ENCODE measurements at places on chromosomes 4 and X. TPM values are rescaled to one million over a fixed set of nuclear protein-coding genes. Genes with fewer than 3 reads are reported as not detected.

DNA sequence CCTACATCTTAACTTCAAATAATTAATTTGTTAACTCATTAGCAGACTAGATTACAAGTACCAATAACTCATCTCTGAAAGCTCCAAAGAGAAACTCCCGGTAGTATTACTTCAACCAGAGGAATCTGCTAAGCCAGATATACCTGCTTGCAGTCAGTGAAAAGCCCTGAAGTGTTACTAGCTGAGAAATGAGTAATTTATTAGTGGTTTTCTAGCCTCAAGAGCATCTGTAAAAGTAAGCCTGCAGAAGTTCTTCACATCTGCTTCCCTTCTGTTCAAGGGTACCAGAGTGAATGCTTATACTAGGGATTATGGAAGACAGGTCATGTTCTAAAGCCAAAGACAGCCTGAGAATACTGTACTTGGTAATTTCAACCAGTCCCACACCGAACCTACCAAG is 34.7 kb downstream of the IRS4 start:
- H3K36me3 ChIP-seq: no peaks in the 10 kb centered on the region
- DNase-seq: no peak
- no peak overlapping the region for H3K4me3 ChIP-seq
- H3K27ac ChIP-seq: no peak overlapping the region

GRCh38 chrX:2719774-2720447 is 28.8 kb downstream of the CD99 start:
- H3K27ac ChIP-seq: no peak overlapping the region
- no peaks in the 10 kb centered on the region for H3K4me1 ChIP-seq
- no peak for DNase-seq
- no peak overlapping the region for H3K4me3 ChIP-seq
- H3K27me3 ChIP-seq: no peaks in the 10 kb centered on the region

DNA sequence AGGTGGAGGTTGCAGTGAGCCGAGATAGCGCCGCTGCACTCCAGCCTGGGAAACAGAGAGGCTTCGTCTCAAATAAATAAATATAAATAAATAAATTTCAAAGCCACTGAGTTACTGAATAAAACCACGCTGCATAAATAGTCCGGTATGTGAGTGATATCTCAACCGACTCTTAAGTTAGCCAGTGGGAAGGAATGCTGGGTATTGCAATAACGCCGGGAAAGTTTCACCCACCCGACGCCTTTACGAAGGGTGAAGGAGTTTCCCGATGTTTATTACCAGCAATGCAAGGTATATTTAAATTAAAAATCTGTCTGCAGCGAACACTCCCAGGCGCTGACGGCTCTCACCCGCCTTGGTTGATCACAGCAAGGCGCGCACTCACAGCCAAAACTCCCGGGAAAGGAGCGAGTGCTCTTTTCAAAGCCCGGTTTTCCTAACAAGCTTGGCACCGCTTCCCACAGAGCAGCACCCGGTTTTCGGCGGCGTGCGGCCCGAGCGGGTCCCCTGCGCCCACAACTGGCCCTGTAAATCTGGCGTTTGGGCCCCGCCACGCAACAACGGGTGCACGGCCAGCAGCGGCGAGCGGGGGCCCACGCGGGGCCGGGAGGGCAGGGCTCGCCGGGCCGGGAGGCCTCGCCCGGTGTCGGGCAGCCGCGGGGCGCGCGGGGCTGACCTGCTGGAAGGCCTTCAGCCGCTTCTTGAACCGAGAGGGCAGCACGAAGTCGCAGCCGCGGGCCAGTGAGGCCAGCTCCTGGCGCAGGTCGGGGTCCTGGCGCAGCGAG is 13.7 kb downstream of the PPP2R3B start:
- H3K36me3 ChIP-seq: no peaks in the 10 kb centered on the region
- no peak overlapping the region for H3K27ac ChIP-seq
- no peaks in the 10 kb centered on the region for H3K27me3 ChIP-seq
- H3K4me3 ChIP-seq: no peak overlapping the region

GRCh38 chr4:71456841-71457240 is 118.0 kb downstream of the SLC4A4 start:
- H3K4me1 ChIP-seq: no peaks in the 10 kb centered on the region
- H3K27me3 ChIP-seq: no peaks in the 10 kb centered on the region
- no peak overlapping the region for H3K27ac ChIP-seq
- no peak overlapping the region for H3K4me3 ChIP-seq

DNA sequence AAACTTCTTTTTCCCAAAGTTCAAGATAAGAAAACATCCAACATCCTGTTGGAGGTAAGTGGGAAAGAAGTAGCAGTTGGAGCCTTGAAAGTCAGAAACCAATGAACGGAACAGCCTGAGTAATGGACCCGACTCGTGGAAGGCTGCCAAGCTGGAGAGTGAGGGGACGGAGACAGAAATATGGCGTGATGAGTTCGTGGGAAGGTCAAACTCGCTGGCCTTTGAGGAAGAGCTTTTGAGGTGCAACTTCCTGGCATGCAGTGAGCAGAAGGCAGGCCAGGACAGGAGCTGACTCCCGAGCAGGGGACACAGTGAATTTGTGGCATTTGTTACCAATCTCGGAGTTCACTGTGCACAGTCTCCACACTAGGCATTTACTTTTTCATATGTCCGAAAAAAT is 1.0 kb upstream of the TRIML1 start:
- no peak for DNase-seq
- no peaks in the 10 kb centered on the region for H3K27me3 ChIP-seq
- no peaks in the 10 kb centered on the region for H3K36me3 ChIP-seq
- H3K4me3 ChIP-seq: no peak overlapping the region
- H3K27ac ChIP-seq: no peak overlapping the region
- H3K4me1 ChIP-seq: no peaks in the 10 kb centered on the region

GRCh38 chr4:115562506-115562905 is 449.1 kb upstream of the NDST4 start:
- no peaks in the 10 kb centered on the region for H3K27me3 ChIP-seq
- no peaks in the 10 kb centered on the region for H3K36me3 ChIP-seq
- no peak overlapping the region for H3K4me3 ChIP-seq
- H3K4me1 ChIP-seq: no peaks in the 10 kb centered on the region

DNA sequence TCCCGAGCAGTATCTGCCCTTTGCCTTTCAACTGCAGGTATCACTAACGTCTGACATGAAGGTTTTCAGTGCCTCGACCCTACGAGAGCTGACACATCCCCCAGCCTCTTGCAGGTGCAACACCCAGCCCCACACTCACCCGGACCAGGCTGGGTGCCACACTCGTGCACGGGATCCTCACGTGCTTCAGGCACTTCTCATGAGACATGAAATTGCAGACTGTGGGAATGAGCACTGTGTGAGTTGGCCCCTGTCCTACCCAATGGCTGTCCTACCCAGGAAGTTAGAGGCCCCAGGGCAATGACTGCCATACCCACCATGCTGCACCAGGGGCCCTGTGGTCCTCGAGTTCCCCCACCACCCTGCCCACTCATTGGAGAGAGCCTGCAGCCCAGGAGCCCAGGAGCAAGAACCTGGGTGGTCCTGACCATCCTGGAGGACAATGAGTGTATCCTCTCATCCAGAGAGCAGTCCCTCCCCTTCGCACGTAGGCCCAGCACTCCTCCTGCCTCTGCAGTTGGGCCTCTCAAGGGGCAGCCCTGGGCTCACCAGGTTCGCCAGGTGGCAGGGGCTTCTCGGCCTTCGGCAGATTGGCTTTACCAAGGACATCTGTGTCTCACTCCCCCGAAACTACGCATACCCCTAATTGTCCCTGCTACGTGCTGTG is 2.4 kb downstream of the DGKQ start:
- peaks cover 7% of the 10 kb centered on the region for H3K36me3 ChIP-seq
- H3K27me3 ChIP-seq: no peaks in the 10 kb centered on the region
- H3K4me1 ChIP-seq: peaks cover 62% of the 10 kb centered on the region

DNA sequence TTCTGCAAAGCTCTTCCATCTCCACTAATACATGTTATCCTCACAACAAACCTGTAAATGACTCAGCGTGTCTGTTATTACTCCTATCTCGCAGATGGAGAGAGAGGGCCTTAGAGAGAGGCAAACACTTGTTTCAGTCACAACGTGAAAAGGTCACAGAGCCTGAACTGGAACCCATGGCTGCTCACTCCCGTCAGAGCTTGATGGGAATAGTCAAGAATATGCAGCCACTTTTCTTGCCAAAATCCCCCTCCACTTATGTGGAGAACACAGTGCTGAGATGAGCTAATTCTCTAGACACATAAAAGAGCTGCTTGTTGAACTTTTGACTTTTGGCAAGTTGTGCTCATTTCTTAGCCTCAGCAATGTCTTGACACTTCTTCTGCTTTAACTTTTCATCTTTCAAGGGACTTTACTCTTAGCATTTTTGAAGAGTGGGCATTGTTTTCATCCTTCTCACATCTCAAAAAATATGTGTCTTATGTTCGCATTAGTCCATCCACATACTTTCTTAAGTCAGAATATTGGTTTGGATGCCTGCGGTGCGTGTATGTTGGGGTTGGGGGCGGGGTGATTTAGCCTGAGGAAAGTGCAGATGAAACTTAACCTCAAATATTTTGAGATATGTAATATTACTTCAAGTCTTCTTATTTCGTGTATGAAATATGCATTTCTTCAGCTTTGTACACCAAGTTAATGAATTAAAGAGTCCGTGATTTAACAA is 69.2 kb downstream of the SYNPO2 start:
- H3K4me3 ChIP-seq: no peak overlapping the region
- H3K4me1 ChIP-seq: no peaks in the 10 kb centered on the region
- DNase-seq: peak; percentile 1
- no peaks in the 10 kb centered on the region for H3K36me3 ChIP-seq
- H3K27me3 ChIP-seq: no peaks in the 10 kb centered on the region

DNA sequence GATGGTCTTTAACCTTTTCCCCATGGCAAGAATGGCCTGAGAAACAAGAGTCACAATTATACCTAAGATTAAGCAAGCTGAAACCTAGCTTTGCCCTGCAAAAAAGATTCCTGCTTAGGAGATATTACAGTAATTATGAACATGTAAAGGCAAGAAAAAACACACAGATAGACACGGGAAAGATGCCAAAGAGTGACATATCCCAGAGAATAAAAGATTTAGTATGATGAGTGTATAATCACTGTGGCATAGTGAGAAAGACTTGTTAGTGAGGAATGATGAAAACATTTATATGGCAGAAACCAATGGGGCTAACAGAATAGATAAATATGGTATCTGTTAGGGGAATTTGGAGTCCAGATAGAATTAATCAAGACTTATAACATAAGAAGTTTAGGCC is 29.6 kb upstream of the TASL start:
- H3K4me1 ChIP-seq: no peaks in the 10 kb centered on the region
- H3K4me3 ChIP-seq: no peak overlapping the region
- no peaks in the 10 kb centered on the region for H3K36me3 ChIP-seq
- no peak for DNase-seq
- no peak overlapping the region for H3K27ac ChIP-seq

GRCh38 chr4:8019396-8020365 is 80.0 kb upstream of the AFAP1 start:
- peaks cover 16% of the 10 kb centered on the region for H3K27me3 ChIP-seq
- no peak overlapping the region for H3K4me3 ChIP-seq
- no peaks in the 10 kb centered on the region for H3K4me1 ChIP-seq
- H3K27ac ChIP-seq: no peak overlapping the region
- DNase-seq: no peak

DNA sequence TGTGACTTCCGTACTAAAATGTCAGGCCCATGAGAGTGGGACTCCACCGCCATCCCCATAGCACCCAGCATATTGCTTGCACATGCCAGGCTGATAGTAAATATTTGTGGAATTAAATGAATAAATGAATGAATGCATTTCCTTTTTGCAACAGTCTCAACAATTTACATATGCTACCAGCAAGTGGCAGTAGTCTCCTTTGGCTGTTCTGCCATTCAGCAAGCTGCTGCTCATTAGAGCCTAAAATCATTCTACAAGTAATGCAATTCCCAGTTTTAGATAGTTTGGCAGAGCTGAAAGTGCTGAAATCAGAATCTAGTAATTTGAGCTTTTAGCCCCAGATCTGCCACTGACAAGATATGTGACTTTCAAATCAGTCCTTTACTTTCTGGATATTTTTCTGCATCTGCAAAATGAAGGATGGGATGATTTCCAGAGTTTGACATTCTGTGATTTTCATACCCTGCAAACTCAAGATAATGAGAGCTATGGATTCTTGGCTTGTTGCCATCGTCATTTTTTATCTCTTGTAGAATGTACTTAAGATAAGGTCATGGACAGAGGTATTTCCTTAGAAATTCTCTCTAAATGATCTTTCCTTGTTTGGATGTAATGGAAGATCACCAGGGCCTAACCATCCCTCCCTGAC is 35.7 kb upstream of the INTS6L start:
- H3K4me1 ChIP-seq: no peaks in the 10 kb centered on the region
- DNase-seq: peak; percentile 21
- H3K4me3 ChIP-seq: no peak overlapping the region
- no peaks in the 10 kb centered on the region for H3K27me3 ChIP-seq
- no peak overlapping the region for H3K27ac ChIP-seq
- H3K36me3 ChIP-seq: no peaks in the 10 kb centered on the region

DNA sequence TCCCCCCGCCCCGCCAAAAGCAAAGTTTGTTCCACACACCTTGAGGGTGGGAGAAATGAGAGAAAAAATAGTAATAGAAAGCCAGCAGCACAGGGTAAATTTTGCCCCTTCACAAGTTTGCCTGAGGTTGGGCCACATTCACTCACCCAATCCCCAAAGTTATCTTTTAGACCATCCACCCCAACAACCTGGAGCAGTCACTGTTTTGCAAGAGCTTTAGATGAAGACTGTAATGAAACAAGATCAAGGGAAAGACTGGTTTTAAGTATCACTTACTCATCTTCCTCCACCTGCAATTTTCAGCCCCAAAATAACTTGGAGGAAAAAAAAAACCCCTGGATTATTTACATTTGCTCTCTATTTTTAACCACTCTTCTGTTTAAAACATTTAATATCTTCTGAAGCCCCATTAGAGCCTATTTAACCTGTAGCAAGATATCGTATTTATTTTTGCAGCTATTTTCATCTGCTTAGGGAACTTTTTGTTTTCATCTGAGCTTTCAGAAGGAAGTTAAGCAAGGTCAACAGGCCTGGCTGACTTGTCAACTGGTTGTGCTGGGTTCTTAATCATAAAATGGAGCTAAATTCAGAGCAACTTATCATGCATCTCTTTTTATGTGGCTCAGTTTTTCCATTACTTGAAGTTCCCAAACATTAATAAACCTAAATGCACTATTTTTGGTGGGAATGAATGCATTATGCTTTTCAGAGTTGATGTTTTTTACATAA is 24.6 kb upstream of the TBL1X start:
- no peaks in the 10 kb centered on the region for H3K36me3 ChIP-seq
- H3K27ac ChIP-seq: no peak overlapping the region
- no peak for DNase-seq
- H3K27me3 ChIP-seq: no peaks in the 10 kb centered on the region
- no peaks in the 10 kb centered on the region for H3K4me1 ChIP-seq

DNA sequence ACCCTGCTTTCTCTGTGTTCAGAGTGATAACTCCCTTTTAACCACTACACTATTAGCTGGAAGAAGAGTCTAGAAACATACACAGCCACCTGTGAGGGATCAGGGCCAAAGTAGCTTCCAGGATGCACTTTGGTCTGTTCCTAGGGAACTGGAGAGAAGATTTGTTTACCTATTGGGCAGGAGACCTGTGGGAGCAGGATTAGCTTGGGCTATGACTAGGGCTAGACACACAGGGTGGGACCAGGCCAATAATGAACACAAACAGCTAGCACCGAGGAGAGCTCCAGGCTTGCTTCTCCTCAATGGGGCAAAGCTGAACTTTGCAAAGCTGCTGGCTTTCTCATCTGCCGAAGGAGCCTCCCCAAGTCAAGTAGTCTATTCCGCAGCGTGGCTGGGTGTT is 24.4 kb upstream of the MAP7D3 start:
- no peak overlapping the region for H3K27ac ChIP-seq
- no peak for DNase-seq
- no peaks in the 10 kb centered on the region for H3K4me1 ChIP-seq
- H3K36me3 ChIP-seq: no peaks in the 10 kb centered on the region
- peaks cover 4% of the 10 kb centered on the region for H3K27me3 ChIP-seq

The TCEAL6 gene
- not detected for total RNA-seq

The USP26 gene
- total RNA-seq: 0.20 TPM

The FMR1NB gene
- 3.5 TPM for total RNA-seq

The TBX22 gene
- not detected for total RNA-seq

The HDX gene
- total RNA-seq: not detected

The PCSK1N gene
- total RNA-seq: 0.36 TPM
